LNCaP clone FGC (cell line): ENCODE measurements at places on chromosomes 12 and 14.

DNA sequence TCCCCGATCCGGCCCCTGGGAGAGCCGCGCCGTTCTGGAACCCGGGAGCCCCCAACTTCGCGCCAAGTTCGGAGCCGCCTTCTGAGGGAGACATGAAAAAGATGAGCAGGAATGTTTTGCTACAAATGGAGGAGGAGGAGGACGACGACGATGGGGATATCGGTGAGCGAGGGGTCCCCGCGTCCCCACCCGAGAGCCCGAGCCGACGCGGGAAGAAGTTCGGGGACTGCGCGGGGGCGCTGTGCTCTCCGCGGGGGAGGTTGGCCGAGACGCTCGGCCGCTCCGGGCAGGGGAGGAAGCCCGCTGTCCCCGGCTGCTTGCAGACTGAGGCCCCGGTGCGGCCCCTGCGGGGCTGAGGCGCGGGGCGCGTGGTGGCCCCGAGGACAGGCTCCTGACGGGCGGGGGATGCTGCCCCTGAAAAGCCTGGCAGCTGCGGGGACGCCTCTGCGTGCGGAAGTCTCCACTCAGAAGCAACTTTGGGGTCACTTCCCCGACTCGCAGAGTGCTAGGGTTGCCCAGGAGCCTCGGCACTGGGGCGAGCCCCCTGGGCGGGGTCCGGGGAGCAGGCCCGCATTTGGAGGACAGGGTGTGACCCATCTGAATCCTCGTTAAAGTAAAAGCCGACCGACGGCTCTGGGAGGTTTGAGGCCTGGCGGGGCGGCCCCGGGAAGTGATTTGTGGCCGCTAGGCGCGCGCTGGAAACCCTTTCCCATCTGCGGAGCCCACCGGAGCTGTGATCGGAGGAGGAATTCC lies 511 bp downstream of the ANO6 start:
- DNase-seq = no peak

DNA sequence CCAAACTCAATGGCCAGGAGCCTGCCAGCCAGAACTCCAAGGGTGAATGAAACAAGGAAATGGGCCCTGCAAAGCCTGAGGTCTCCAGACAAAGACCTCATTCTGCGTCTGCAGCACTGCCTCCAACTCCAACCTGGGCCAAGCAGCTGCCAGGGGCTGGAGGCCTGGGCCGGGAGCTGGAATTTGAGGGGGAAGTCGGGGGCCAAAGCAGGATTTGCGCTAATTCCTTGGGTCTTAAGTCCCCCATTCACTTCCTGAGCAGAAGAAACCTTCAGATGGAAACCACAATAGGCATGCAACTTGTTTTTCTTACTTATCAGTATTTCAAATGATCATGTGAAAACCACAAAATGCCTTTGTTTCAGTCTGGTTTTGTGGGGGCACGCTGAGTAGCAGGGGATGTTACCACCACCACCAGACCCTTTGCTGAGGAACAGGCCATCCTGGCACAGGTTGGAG lies 23.0 kb upstream of the TC2N start:
- no peak for DNase-seq

- peak; percentile 86 for DNase-seq
Observed at GRCh38 chr14:89654998-89655397, 238.0 kb upstream of the FOXN3 start.

- no peak for DNase-seq
Observed at GRCh38 chr14:24459331-24459730, 16.8 kb upstream of the SDR39U1 start.

DNA sequence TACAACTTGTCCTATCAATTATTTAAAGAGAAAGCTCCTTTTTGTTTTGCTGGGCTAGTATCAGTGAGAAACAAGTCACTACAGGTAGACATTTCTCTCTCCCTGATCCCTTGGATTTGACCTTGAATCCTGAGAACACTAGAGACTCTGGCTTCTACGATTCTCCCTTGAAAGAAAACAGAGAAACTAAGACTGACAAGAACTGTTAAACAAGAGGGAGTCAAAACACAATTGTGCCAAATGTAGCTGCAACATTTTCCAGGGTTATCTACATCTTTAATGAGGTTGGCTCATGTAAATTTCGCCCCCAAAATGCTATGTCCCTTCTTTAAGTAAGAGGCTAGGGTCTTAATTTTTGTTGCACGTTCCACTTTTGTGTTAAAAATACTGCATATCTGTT lies 62.4 kb downstream of the SLC38A1 start:
- DNase-seq = no peak

GRCh38 chr14:73723797-73724661 lies 9.8 kb upstream of the PNMA1 start:
- peak; percentile 57 for DNase-seq
